ENCODE measurements at places on chromosomes 11 and 22. TPM values are rescaled to one million over a fixed set of nuclear protein-coding genes. Genes with fewer than 3 reads are reported as not detected.

DNA sequence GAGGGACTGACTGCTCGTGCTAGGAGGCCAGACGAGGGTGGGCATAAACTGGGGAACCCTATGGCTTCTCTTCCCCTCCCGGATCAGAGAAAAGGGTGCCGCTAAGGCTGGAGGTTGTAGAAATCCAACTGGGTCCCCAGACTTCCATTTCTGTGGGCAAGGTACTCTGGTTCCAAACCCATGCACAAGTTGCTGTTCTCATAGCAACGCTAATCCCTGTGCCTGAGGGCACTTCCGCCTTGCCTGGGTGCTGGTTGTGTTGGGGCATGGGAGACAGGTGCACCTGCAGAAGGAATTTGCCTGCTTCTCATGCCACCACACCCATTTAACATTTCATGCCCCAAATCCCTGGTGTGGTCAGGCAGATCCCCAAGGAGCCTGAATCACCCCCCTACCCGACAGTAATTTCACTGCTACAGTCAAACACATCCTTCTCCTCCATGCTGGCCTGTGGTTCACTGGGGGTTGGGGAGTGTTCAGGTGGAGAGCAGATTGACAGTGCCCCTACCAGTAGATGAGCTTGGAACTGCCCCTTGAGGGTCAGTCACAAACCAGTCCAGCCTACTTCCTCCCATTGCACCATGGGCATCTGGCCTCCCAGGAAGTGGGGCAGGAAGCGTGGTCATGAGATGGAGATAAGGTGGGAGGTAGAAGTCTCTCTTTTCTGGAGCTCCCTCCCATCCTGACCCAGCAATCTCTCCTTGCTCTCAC lies 1.2 kb downstream of the C2CD2L start:
- no peak for DNase-seq

- DNase-seq, result no peak
Measured at GRCh38 chr11:103651341-103651998, 385.0 kb upstream of the DDI1 start.

- DNase-seq, result no peak
Measured at GRCh38 chr11:64032050-64032449, 3.7 kb upstream of the FLRT1 start.

HSCB gene
- 15.7 TPM for total RNA-seq

MYH9 gene
- total RNA-seq, result 409 TPM

PGA5 gene
- total RNA-seq, result not detected

OR52A1 gene
- not detected for total RNA-seq

PTGDR2 gene
- total RNA-seq, result under 0.01 TPM
